Thoracic aorta endothelial cell (primary cell): ENCODE measurements at places on chromosomes 7 and 10. TPM values are rescaled to one million over a fixed set of nuclear protein-coding genes. Genes with fewer than 3 reads are reported as not detected.

The FAM237B gene
- not detected in 2 replicates for total RNA-seq

The IDI1 gene
- total RNA-seq: 89.9 and 119 TPM in 2 replicates

The TPK1 gene
- total RNA-seq: 17.3 and 18.2 TPM in 2 replicates

The KCNK18 gene
- not detected in 2 replicates for total RNA-seq

The TMEM140 gene
- 9.6 and 11.8 TPM in 2 replicates for total RNA-seq

The KIF11 gene
- 58.8 and 83.2 TPM in 2 replicates for total RNA-seq

The SFRP4 gene
- not detected in 2 replicates for total RNA-seq

The LRRC18 gene
- not detected in 2 replicates for total RNA-seq
